HCT116 (cell line): ENCODE measurements at places on chromosomes 16 and 17. TPM values are rescaled to one million over a fixed set of nuclear protein-coding genes. Genes with fewer than 3 reads are reported as not detected.

DNA sequence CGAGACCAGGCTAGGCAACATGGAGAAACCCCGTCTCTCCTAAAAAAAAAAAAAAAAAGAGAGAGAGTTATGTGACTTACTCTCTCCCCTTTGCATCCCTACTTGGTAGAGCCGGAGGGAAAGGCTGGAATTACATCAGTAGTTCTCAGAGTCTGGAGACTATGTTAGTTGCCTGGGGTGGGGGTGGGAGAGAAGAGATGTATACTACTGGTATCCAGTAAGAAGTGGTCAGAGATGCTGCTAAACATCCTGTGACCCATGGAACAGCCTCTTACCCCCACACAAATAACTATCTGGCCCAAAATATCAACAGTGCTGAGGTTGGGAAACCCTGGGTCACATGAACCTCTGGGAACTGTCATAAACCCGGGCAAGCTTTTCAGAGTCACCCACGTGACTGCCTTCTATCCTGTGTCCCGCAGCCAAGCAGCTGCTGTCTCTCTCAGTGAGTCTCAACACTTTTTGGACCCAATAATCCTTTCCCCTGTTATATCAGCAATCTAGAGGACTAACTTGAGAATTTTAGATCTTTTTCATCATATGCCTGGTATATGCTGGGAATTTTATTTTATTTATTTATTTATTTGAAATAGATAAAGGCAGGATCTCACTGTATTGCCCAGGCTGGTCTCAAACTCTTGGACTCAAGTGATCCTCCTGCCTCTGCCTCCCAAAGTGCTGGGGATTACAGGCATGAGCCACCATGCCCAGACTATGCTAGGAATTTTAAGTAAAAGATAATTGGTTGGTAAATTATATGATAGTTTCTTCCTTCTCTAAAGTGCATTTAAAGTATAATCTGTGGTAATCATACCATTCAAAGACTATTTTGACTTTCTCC is 8.7 kb downstream of the EIF1 start:
- H3K27me3 ChIP-seq, result no peaks in the 10 kb centered on the region
- peaks cover 4% of the 10 kb centered on the region; the same call in 1 of the 2 replicates for H3K36me3 ChIP-seq
- no peaks in the 10 kb centered on the region for H3K4me1 ChIP-seq
- no peak overlapping the region for H3K4me3 ChIP-seq
- no peak for DNase-seq
- no peak overlapping the region for H3K27ac ChIP-seq

FKBP10 gene
- total RNA-seq, result 78.5 TPM

CDRT15L2 gene
- not detected for total RNA-seq

DNA sequence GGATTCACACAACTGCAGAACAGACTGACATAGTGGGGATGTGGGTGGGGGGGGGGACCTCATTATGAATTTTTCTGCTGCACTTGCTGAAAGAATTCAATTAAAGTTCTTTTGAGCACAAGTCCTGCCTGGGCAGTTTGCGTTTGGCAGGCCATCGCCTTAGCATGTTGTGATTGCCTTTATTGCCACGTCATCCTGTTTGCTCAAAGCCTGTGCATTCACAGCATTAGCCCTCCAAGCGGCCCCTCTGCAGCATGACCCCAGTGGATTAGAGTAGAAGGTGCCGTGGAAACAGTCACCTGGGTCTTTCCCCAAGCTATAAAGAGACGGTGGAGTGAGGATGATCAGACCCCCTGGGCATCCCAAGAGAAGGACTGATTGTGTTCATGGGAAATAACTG is 17.2 kb downstream of the MSI2 start:
- H3K4me3 ChIP-seq, result no peak overlapping the region
- H3K27ac ChIP-seq, result no peak overlapping the region
- no peaks in the 10 kb centered on the region for H3K27me3 ChIP-seq

GRCh38 chr16:1300664-1301476 is 8.6 kb upstream of the UBE2I start:
- no peaks in the 10 kb centered on the region for H3K27me3 ChIP-seq

- H3K4me3 ChIP-seq, result no peak overlapping the region
- no peaks in the 10 kb centered on the region for H3K4me1 ChIP-seq
- no peak for DNase-seq
- H3K36me3 ChIP-seq, result no peaks in the 10 kb centered on the region
- no peak overlapping the region for H3K27ac ChIP-seq
- no peaks in the 10 kb centered on the region for H3K27me3 ChIP-seq
These were observed 217.5 kb upstream of the DYNLRB2 start for GRCh38 chr16:80323187-80323807.

- peaks cover 33% of the 10 kb centered on the region; the same call in 1 of the 2 replicates for H3K4me1 ChIP-seq
- DNase-seq, result no peak
- no peaks in the 10 kb centered on the region for H3K27me3 ChIP-seq
- no peak overlapping the region for H3K27ac ChIP-seq
- H3K36me3 ChIP-seq, result no peaks in the 10 kb centered on the region
- peak overlapping the region; percentile 56 for H3K4me3 ChIP-seq
These were observed 986 bp downstream of the FA2H start for GRCh38 chr16:74773446-74774222.

KRT25 gene
- not detected for total RNA-seq

TBC1D3E gene
- total RNA-seq, result not detected

DNA sequence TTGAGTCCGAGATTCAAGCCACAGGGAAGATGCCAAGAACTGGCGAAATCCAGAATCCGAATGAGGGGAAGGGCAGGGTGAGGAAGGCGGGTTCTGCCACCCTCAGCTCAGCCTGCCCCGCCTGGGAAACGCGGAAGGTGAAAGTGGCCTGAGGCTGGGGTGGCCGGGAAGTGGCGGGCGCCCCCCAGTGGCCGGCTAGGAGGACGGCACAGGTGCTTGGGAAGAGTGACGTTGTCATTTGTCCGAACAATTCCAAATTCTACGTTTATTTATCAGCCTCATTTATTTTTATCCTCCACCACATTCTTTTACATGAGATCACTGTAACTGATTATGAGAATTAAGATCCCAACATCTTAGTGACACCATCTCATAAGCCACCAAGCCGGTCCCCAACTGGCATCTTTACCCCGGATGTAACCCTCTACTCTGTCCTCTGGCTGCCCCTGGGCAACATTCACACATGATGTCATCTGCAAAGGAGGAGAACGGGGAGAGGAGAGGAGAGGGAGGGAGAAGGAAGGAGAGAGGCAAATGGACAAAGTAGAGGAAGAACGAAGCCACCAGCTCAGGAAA is 21.3 kb downstream of the SRCIN1 start:
- H3K27ac ChIP-seq, result 0 out of 2 replicates have a peak overlapping the region, but pooled peaks have one; percentile 19
- H3K27me3 ChIP-seq, result no peaks in the 10 kb centered on the region
- DNase-seq, result no peak

DNA sequence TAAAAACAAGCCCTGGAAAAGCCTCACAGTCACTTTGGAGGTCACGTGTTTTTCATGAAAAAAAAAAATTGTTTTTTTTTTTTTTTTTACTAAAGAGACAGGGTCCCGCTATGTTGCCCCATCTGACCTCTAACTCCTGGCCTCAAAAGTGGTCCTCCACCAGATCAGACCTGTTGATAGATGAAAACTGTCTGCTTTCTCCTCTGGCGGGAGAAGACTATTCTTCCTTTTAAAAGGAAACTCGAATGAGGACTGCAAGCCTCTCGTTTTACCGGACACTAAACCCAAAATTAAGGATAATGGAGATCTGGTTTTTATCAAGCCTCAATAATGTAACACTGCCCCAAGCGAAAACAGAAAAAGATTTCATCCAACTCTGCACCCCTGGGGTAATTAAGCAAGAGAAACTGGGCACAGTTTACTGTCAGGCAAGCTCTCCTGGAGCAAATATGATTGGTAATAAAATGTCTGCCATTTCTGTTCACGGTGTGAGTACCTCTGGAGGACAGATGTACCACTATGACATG is 25.8 kb downstream of the ZCCHC14 start:
- no peak overlapping the region for H3K4me3 ChIP-seq
- H3K27me3 ChIP-seq, result no peaks in the 10 kb centered on the region
- H3K36me3 ChIP-seq, result no peaks in the 10 kb centered on the region
- DNase-seq, result no peak
- no peak overlapping the region for H3K27ac ChIP-seq
- peaks cover 16% of the 10 kb centered on the region for H3K4me1 ChIP-seq

DNA sequence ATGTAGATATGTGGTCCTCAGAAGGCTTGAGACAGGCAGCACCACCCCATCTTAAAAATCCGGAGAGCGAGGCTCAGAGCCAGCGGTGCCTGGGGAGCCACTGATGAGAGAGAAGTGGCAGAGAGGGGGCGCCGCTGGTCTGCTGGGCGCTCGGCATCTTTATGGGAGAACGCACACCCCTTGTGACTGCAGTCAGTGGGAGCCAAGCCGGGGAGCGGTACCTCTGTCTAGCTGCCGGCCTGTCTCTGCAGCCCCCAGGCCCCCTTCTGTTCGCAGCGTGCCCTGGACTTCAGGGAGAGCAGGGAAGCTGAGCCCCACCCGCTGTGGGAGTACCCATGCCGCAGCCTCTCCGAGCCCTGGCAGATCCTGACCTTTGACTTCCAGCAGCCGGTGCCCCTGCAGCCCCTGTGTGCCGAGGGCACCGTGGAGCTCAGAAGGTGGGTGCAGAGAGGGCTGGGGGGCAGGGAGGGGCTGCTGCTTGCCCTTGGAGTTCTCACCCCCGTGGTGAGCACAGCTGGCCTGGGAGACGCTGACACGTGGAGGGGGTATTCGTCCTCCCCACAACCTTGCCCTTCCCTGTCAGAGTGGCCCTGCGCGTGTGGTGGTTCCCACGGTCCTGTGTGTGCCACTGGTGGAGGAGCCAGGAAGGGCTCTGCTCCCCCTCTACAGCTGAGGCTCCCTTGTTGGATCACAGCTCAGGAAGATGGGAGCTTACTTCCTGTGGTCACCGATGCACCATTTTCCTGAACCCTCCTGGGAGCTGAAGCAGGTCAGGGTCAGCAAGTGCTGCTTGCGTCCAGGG is 44.8 kb downstream of the PRMT7 start:
- no peak overlapping the region for H3K27ac ChIP-seq
- H3K27me3 ChIP-seq, result no peaks in the 10 kb centered on the region
- no peak for DNase-seq
- no peak overlapping the region for H3K4me3 ChIP-seq
- H3K4me1 ChIP-seq, result no peaks in the 10 kb centered on the region

DNA sequence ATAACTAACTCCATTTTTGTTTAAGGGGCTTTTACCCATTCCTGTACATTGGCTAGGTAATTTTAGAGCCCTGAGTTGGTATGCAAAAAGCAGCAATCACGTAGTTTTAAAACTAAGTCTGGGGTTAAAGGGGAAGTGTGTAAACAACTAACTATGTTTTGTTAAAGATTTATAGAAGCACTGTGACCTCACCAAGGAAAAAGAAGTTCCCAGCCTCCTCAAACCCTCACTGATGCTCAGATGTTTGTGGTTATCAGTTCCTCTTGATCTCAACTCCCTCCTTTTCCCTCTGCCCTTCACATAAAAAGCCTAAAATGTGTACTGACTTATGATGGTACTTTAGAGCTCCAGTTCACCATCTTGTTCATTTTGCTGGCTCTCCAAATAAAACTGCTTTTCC is 119.9 kb upstream of the IRX6 start:
- no peak overlapping the region for H3K4me3 ChIP-seq
- no peak for DNase-seq
- no peaks in the 10 kb centered on the region for H3K36me3 ChIP-seq
- no peaks in the 10 kb centered on the region for H3K4me1 ChIP-seq
- H3K27ac ChIP-seq, result no peak overlapping the region

- H3K27me3 ChIP-seq, result no peaks in the 10 kb centered on the region
- no peak for DNase-seq
These were observed 65.3 kb downstream of the HS3ST3B1 start for GRCh38 chr17:14366199-14366598.

DNA sequence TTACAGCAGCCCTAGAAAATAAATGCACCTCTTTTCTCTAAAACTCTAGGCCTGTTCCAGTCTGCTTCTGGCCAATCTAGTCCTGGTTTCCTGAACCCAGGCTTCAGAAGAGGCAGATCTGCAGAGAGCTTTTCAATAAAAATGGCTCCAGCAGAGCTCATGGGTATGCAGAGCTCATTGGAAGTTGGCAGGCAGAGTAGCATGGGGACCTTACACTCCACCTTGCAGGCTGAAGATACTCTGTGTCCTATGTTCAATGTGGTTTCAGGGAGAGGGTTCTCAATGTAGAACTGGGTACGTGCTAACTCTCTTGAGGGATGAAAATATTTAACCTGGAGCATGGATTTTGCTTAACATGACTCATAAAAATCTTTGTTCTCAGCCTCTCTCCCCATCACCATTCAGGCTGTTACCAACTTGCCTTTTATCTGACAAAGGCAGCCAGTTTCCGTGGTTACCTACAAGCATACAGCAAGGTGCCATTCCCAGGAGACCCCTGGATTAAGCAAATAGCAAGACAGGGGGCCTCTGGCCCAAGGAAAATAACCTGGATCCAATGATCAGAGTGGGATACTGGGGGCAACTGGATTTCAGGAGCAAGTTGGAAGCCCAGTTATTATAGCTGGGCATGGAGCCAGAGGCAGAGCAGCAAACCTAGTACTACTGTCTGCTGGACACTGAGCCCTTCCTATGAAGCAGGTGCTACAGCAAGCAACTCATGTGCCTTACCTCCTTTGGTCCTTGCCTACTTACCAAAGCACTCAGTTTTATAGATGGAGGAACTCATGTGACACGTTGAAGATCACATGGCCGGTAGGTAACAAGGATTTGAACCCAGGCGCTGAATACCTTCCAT is 98.2 kb upstream of the DHX40 start:
- no peak overlapping the region for H3K4me3 ChIP-seq
- no peaks in the 10 kb centered on the region for H3K4me1 ChIP-seq
- no peak for DNase-seq
- no peaks in the 10 kb centered on the region for H3K27me3 ChIP-seq
- H3K27ac ChIP-seq, result no peak overlapping the region

KRTAP4-9 gene
- total RNA-seq, result not detected

GRCh38 chr16:47725188-47725695 is 264.1 kb downstream of the PHKB start:
- H3K27ac ChIP-seq, result no peak overlapping the region
- H3K36me3 ChIP-seq, result no peaks in the 10 kb centered on the region

ABCA8 gene
- total RNA-seq, result 0.44 TPM

TBC1D3L gene
- total RNA-seq, result 33.3 TPM
